ENCODE measurements at places on chromosomes 11 and 22.
A peak's percentile ranks its signal among the peaks of the same experiment; 100 is the strongest.

DNA sequence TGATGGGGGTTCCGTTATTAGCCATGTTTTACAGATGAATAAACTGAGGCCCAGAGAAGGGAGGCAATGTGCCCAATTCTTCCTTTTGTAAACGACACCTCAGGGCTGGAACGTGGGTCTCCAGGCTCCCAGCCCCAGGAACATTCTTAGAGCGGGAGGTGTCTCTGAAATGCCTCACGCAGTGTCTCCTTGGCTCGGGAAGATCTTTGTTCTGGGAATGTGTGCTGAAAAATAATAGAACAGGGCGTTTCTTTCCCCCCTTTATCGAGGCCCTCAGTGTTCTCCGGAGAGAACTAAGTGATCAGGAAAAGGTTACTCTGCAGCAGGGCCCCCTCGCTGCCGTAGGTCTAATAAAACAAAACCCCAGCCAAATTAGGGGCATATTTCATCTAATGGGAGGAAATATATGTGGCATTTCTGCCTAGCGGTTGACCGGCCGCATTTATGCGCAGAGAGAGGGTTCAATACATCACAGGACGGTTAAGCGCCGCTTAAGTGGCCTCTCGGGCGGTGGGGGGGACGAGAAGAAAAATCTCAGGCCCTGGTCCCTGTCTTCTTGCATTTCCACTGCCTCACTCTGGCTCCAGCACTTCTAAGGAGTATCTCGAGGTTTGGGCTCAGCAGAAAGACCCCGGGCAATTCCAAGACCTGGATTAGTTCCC lies 564.3 kb downstream of the MN1 start:
- no peak for DNase-seq

DNA sequence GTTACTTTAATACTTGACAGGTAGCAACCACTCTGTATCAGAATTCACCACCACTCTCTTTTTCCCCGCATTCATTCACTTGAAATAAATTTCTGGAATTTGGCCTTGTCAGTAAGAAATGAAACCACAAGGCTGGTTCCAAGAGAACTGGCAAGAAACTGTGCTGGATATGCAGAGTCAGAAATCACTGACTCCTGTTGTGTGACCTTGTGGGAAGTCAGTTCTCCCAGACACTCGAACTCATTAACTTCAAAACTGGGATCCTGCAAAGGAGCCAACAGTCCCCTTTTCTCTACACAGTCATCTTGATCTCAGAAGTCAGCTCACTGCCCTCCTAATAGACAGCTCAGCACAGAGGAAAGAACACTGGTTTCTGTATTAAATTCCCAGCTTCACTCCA lies 142.7 kb downstream of the LRRC4C start:
- peak; percentile 94 for DNase-seq

- DNase-seq, result no peak
Measured at GRCh38 chr11:7473717-7474116, 11.6 kb upstream of the OLFML1 start.

- peak; percentile 88 for DNase-seq
Measured at GRCh38 chr11:19742588-19743292, 30.1 kb downstream of the NAV2 start.

DNA sequence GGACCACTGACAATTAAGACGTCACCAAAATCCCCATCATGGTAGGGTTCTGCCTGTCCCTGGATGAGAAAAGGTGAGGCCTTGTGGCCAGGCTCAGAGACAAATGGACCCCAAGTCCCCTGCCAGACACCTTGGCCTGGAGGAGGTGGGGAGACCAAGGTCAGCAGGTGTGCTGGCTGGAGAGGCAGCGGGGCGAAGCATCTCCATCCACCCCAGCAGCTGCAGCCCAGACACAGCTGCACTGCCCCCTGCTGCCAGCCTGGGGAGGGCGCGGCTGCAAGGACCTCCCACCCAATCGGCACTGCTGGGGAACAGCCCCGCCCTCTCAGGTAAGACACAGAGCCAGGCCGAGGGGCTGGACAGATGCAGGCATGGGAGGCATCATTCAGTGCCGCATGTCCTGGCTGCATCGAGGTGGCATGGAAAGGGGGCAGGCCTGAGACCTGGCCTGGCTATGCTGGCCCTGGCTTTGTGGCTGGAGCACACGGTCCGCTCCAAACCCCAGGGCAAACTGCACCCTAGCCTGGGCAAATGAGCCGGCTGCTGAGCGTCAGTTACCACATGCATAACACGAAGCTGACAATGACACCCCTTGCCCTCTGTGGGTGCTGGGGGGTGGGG lies 12.2 kb upstream of the MFNG start:
- DNase-seq, result no peak

- no peak for DNase-seq
Measured at GRCh38 chr22:37148031-37148651, 1.6 kb downstream of the IL2RB start.

DNA sequence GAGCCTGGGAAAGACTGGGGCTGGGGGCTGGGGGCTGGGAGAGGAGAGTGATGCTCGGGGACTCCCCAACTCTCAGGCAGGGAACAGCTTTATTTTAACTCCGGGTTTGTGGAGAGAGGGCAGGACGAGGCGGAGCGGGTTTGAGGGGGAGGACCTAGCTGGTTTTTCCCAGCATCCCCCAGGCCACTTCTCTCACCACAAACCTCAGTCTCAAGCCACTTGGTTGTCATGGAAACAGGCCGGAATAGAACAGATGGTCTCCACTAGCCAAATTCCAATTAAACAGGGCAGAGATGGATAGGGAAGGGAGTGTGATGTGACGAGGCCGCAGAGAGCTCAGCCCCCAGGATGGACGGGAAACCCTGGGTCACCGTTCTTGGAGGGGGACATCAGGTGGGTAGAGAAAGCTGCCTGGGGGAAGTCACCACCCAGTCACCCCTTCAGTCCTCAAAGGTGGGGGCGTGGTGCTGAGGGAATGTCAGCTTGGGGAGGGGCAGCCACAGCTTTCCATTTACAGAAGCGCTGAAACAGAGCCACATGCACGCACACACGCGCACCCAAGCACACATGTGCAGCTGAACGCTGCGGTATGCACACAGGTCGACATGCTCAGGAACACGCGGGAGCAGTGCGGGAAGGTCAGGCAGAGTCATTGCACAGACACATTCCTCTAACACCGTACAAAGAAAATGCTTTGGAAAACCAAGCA lies 19.2 kb downstream of the NECTIN1 start:
- DNase-seq, result peak; percentile 96

- peak; percentile 90 for DNase-seq
Measured at GRCh38 chr11:57456960-57457642, 3.2 kb upstream of the RTN4RL2 start.

DNA sequence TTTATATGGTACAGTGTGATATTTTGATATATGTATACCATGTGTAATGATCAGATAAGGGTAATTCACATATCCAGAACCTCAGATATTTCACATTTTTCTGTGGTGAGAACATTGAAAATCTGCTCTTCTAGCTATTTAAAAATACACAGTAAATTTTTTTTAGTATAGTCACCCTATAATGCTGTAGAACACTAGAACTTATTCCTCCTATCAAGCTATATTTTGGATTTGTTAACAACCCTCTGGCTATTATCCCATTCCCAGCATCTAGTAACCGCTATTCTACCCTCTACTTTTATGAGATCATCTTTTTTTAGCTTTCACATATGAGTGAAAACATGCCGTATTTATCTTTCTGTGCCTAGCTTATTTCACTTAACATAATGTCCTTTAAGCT lies 65.5 kb upstream of the SYT9 start:
- no peak for DNase-seq

GRCh38 chr22:45647532-45648225 lies 24.0 kb upstream of the ATXN10 start:
- no peak for DNase-seq

DNA sequence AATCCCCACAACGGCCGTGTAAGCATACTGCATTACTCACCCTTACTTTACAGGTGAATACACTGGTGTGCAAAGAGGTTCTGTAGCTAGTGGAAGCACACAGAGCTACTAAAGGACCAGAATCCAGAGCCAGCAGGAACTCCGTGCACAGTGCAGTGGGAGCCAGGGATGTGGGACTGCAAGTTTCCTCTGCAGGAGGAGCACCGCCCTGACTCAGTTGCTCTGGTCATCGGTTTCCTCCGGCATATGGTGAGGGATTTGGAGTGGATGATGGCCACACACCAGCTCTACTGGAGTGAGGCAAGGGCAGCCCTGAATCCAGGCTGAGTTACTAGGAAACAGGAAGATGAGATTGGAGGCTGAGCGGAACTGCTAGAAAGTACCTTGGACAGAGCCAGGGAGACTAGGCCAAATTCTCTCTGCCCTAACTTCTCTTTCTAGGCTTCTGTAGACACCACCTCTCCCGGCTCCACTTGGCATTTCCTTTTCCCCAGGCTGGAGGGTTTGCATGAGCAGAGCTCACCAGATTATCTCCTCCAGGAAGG lies 18.2 kb upstream of the C22orf42 start:
- DNase-seq, result no peak

- DNase-seq, result no peak
Measured at GRCh38 chr11:71304045-71304444, 51.7 kb upstream of the SHANK2 start.

- DNase-seq, result no peak
Measured at GRCh38 chr11:66570079-66570849, 1.9 kb upstream of the CTSF start.

- DNase-seq, result no peak
Measured at GRCh38 chr22:49015993-49016908, 811.4 kb downstream of the BRD1 start.

- no peak for DNase-seq
Measured at GRCh38 chr22:29053048-29053702, 8.5 kb downstream of the C22orf31 start.

- peak; percentile 43 for DNase-seq
Measured at GRCh38 chr11:130407978-130408377, 20.4 kb downstream of the ADAMTS8 start.

- no peak for DNase-seq
Measured at GRCh38 chr11:63793161-63793560, 20.1 kb upstream of the SPINDOC start.

GRCh38 chr11:64153812-64154211 lies 12.1 kb downstream of the MACROD1 start:
- no peak for DNase-seq

- no peak for DNase-seq
Measured at GRCh38 chr22:25749420-25750169, 7.6 kb downstream of the MYO18B start.

DNA sequence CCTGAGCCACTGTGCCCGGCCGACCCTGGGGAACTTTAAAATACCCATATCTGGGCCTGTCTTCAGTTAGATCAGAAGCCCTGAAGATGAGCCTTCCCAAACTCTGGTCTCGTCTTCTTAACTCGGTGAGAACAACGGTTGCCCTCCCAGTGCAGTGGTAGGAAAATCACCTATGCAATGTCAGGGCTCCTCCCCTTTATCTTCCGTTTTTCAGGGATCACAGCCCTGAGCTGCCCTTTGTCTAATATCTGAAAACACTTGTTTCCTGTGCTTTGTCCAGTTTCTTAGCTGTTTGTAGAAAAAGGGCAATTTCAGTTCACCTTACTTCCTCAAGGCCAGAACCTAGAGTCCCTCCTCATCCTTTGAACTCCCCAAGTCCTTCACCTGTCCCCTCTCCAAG lies 9.4 kb downstream of the DRAP1 start:
- no peak for DNase-seq

- DNase-seq, result no peak
Measured at GRCh38 chr11:17864478-17864941, 129.9 kb downstream of the KCNC1 start.

- no peak for DNase-seq
Measured at GRCh38 chr11:26191193-26191592, 140.7 kb upstream of the ANO3 start.

Measured in astrocyte of the hippocampus (primary cell).